AG08396 (cell line): ENCODE measurements at places on chromosomes 1 and 21.

DNA sequence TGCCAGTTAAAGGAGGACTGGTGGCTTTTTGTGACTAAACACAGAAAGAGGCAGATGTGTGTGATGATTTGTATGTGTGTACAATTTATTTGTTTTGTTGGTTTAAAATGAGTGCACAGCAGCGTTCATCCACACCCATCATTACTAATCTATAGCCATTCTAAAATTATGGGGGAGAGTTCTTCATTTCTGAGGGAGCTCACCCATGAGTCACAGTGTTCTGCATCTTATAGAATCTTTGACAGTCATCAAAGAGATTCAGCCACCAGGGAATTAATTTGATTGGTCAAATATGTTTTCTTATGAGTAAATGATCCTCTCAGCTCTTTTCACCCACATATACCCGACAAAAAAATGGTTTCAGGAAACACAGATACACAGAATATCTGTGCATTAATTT, 147.9 kb downstream of the GREM2 start:
- DNase-seq, result no peak

GRCh38 chr1:153578936-153579335, 13.3 kb upstream of the S100A2 start:
- DNase-seq, result no peak

DNA sequence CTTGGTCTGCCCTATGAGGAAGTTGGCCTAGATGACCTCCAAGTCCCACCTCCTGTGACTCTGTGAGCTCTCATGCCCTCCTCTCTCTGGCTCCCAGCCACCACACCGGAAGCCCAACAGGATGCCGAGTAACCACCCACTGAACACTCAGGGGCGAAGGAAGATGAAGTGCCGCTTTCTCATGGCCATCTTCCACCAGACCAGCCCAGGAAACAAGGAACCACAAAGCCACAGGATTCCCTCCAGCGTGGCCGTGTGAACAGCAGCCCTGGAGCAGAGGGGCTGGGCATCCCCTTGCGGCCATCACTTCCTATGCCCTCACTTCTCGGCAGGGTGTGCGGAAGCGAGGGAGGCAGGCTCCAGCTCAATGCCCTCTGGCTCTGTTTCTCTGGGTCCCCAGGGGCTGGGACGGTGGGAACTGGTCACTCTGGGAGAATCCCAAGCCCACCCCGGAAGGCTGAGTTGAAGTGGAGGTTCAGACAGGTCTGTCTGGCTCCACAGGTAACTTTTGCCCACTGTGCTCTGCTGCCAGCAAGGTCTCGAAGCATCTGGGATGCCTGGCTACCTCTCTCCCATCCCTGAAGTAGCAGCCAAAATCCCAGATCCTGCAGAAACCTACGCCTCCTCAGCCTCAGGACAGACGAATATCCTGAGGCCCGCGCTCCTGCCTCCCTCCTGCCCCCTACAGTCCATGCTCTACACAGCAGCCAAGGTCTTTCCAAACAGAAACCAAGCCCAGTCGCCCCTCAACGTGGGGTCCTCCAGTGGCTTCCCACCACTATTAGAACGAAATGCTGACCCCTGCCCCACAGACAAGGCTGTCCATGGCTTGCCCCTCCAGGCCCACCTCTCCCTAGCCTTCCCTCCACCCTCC, 44.2 kb upstream of the ECE1 start:
- peak; percentile 72 for DNase-seq

DNA sequence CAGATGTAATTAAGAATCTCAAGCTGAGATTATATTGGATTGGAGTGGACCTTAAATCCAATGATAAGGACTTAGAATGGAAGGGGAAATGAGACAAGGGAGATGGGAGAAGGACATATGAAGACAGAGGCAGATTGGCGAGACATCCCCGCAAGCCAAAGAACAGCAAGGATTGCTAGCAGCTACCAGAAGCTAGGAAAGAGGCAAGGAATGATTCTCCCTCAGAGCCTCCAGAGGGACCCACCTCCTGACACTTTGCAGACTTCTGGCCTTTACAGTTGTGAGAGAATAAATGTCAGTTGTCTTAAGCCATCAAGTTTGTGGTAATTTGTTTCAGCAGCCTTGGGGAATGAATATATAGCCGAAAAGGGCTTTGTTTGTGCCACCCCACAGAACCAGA, 20.7 kb downstream of the METTL13 start:
- DNase-seq, result no peak

DNA sequence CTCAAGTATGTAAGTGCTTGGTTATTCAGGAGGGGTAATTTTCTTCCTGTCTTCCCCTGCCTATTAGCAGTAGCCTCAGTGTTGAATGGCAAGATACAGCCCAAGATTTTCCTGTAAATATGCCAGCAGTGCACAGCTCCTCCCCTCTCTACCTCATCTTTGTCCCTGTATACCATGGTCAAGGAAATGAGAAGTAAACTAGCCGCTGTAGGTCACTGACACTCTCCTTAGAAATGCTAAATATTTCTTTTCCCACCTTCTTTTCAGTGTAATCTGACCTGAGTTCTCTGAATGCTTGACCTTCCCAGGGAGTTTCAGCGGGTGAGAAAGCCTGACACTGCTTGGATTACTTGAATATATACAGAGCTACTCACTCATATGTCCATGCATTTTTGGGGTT, 84.1 kb upstream of the ZNF326 start:
- DNase-seq, result peak; percentile 77

DNA sequence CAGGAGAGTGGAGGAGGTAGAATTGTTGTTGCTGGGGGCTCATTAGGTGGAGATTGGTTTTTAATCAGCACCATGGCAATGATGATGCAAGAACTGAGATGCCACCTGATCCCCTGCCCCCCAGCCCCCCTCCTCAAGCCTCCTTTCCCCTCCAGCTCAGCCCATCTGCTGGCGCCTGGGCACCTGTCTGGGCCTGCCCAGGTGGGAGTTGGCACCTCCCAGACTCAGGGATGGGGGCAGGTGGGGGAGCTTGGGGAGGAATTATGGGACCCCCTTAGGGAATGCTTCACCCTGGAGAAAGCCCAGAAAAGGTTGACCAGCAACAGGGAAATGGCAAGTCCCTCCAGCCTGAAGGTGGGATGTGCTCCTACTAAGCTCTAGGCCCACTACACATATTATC, 1.5 kb upstream of the NHLH1 start:
- no peak for DNase-seq

DNA sequence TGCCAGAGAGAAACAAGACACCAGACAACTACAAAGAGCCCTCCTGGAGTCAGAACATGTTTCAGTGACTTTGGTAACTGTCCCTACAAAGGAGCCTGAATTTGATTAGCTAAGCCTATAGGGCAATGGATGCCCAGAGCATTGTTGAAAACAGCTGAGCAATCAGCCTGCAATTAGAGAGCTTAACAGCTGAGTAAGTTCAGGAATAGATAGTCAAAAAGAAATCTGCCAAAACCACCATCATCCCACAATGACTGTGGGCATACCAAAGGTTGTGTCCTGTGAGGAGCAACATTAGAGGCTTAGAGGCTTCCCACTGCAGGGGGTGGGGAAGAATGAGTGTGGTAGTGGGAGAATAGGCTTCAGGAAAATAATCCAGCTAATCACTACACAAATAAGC, 32.1 kb downstream of the SH3BP5L start:
- no peak for DNase-seq

GRCh38 chr1:228735871-228736586, 750 bp downstream of the RHOU start:
- peak; percentile 51 for DNase-seq

DNA sequence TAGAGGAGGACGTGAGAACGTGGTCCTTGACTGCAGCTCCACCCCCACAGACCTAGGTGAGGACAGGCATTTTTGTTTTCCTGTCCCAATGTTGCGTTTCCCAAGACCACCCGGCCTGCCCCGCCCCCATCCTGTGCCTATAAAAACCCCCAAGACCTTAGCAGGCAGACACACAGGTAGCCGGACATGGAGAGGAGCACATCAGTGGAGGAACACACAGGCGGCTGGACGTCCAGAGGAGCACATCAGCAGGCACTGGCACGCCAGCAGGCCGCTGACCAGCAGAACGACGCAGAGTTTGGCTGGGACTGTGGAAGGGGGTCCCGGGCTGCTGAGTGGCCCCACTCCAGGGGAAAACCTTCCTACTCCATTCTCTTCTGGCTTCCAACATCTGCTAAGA, 12.7 kb upstream of the HMGCL start:
- no peak for DNase-seq

DNA sequence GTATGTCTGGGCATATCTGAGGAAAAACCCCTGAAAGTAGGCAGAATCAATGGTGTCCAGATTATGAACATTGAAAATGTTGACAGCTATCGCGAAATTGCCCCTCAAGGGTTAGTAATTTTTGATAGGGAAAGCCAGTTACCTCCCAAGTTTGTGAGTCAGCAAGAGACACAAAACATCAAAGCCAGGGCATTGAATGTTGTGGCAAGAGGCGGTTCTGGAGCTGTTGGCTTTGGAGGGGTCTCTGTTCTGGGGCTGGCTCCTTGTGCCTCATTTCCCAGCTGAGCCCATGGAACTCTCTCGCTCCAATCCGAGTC, 10.6 kb upstream of the S100A11 start:
- no peak for DNase-seq
